RKO (cell line): ENCODE measurements at places on chromosomes 3 and 15.

DNA sequence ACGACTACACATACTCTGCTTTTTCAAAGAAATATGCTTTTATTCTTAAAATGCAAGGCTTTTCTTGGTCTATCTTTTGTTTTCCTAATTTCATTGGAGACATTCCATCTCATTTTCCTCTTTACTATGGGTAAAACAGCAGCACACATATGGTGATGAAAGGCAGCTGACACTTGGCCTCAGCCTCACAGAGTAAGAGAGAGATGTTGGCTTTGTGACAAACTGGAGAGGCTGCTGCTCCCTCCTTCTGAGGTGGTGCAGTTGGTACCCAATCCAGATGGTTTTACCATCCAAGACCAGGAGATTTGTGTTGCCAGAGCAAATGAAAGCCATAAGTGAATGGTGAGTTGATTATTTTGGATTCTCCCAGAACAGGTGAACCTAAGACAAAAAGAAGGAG, 13.2 kb upstream of the SLC2A2 start:
- no peak for DNase-seq

GRCh38 chr3:178181784-178182183, 354.5 kb upstream of the KCNMB2 start:
- DNase-seq, result no peak

DNA sequence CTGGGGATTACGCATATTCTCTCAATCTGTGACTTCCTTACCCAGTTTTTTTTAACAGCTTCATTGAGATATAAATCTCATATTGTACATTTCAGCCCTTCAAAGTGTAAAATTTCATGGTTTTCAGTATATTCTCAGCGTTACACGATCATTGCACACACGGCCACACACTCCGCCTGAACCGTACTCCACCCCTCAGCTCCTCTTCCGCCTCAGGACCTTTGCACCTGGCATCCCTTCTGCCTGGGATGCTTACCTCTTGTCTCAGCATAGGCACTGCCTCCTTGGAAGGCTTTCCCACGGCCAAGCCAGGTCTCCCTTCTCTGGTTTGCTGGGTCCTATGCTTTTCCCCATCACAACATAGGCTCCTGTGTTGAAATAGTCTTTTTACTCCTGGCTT, 57.4 kb upstream of the NR2C2 start:
- no peak for DNase-seq

- DNase-seq, result no peak
Observed at GRCh38 chr3:94935738-94936580, 873.1 kb downstream of the NSUN3 start.

- no peak for DNase-seq
Observed at GRCh38 chr3:160040181-160040580, 51.5 kb downstream of the IL12A start.

DNA sequence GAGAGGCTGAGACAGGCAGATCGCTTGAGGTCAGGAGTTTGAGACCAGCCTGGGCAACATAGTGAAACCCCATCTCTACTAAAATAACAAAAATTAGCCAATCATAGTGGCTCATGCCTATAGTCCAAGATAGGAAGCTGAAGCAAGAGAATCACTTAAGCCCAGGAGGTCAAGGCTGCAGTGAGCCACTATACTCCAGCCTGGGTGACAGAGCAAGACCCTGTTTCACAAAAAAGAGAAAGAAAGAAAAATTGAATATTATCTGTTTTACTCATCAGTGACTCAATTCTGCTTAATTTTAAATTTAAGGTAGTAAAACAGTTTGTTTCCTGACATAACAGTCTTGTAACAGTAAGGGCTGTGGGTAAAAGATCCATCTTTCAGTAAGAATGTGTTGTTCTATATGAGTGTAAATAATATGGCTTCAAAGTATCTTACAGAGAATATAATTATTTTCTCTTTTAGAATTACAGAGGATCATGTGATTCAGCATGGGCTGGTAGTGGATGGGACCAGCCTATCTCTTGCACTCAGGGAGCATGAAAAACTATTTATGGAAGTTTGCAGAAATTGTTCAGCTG, 85.8 kb downstream of the ATP11B start:
- no peak for DNase-seq

DNA sequence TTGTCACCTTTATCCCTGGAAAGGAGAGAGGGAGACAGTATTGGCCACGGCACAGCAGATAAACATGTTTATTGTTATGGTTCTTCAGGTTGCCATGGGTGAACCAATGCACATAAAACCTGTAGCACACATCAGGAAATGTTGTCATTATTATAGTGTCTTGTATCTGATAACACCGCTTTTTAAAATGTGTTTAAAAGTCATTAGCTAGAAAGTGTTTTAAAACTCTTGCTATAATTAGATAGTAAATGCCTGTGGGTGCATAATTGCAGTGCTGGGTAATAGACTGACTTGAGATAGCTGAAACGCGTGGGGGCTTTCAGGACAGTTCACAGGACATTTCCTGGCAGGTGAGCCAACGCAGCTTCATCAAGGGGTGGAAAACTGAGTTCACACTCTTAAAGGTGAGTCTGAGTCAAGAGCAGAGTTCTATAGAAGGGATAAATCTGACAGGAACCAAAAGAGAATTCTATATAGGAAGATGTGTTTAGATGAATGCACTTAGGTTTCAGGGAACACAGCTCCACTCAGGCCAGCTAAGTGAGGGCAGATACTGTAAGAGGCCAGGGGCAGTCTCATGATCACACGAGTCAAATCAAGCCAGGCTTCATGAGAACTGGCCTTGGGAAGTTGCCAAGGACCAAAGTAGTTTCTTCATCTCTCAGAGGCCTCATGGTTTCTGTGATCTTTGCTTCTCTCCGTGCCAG, 35.6 kb upstream of the PPP4R2 start:
- DNase-seq, result no peak

DNA sequence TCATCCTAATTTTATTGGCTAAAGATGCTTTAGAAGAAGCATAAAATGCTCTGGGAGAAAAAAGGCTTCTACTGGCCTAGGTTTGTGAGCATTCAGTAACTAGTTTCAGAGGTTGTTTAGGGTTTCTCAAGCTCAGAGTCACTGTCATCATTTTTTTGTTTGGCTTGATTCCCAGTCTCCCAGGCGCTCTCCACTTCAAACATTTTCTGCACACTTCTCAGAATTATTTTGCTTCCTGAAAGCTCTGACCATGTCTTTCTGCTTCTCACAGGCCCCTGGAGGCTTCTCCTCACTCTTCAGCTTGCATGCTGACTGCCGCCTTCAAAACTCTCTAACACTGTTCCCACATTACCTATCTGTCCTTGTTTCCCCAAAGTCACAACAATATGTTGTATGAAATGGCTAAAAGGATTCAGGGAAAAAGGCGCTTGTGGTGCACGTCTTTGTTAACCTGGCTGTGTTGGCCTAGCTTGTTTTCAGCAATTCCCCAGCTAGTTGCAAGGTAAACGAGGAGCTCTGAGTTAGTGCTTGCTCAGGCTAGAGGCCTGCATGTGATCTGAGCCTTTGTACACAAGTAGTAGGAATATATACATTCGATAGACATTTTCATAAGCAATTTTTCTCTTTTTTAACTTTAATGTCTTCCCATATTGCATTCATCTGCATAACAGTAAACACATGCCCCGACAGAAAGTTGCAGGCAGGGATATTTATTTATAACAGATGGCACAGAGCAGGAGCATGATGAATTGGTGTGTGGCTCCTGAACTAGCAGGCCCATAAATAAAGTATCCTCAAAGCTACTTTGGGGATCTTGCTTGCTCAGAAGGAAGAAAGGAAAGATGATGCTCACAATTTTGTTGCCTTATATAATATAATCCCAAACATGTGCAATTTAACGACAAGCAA, 129.2 kb upstream of the DPH6 start:
- no peak for DNase-seq

- DNase-seq, result no peak
Observed at GRCh38 chr3:116836286-116836685, 126.7 kb downstream of the TUSC7 start.

DNA sequence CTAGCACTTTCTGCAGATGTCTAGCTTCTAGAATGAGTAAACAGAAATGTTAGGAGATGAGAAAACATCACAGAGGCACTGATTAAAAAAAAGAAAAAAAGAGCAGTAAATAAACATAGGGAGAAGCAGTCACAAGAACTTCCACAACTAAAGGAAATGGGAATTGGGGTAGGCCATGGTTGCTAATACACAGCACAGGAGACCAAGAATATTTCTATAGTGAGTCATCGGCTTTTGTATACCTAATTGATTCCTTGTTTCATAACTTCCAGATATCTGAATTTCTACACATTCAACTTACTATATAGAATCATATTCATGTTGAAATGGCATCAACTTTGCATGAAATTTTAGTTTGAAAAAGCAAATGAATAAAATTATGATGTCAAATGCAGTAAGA, 47.3 kb upstream of the TCF12 start:
- peak; percentile 63 for DNase-seq

- peak; percentile 73 for DNase-seq
Observed at GRCh38 chr15:40891810-40892446, 2.3 kb upstream of the VPS18 start.
